ENCODE measurements at places on chromosomes 4 and X.

DNA sequence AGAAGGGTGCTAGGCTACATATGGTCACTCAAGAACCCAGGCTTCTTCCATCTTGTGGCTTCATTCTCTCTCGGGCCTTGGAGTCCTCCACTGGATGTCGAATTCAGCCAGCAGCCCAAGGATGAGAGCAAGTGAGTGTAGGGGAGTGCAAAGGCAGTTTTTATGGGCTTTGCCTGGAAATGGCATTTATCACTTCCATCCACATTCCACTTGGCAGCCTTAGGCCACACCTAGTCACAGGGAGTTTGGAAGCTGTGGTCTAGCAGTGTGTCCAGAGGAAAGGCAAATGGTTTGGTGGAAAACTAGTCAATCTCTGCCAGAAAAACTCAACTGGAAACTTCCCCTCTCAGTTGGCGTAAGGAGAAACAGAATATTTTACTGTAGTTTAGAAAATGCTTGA lies 59.0 kb downstream of the NHS start:
- no peak for DNase-seq

DNA sequence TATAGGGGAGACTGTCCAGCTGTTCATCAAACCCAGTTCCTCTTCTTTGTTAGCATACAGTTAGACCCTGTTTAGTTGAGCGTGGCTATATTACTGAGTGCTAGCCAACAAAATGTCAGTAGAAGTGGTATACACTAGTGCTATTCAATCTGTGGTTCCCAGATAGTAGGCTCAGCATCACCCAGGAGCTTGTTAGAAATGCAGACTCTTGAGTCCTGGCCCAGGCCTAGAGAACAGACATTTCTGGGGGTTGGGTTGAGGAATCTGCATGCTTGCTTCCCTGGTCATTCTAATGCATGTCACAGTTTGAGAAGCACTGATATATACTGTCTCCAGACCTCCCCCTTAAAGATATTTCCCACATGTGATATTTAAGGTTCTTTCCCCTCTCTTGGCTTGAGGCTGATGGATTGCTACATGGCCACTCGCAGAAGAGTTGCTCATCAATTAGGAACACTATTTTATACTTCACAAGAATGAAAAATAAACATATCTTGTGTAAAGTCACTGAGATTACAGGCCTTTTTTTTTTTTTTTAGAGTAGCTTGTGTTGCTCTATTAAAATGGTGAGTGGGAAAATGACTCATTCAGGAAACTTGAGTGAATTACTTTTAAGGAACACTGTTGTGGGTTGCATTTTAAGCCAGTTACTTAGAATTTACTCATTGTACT lies 289.0 kb downstream of the STIM2 start:
- DNase-seq: no peak

- no peak for DNase-seq
These were observed 1.8 kb downstream of the FNIP2 start for GRCh38 chr4:158770671-158771070.

- DNase-seq: no peak
These were observed 24.8 kb downstream of the RTL9 start for GRCh38 chrX:110383414-110383813.

DNA sequence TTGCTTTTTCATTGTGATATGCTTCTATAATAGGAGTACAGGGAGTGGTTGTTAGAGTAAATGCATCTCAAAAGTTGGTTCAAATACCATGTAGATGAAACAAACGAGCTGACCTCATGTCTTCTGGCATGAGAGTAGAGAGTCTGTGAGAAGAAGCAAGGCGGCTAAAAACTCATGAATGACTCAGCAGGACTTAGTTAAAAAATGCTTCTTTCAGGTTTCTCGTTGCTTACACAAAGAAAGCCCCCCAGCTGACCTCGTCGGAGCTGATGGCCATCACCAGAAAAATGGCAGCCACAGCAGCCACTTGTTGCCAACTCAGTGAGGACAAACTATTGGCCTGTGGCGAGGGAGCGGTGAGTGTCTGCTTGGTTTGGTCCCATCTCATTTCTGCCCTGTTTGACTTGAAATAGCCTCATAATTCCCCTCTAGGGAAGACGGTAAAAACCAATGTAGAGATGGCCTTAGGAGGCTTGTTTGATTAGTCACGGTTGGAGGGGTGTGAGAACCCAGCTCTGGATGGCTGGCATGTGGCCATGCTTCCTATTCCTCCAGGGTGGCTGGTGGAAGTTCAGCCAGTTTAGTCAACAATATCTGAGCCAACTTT lies 14.5 kb downstream of the AFP start:
- DNase-seq: no peak

DNA sequence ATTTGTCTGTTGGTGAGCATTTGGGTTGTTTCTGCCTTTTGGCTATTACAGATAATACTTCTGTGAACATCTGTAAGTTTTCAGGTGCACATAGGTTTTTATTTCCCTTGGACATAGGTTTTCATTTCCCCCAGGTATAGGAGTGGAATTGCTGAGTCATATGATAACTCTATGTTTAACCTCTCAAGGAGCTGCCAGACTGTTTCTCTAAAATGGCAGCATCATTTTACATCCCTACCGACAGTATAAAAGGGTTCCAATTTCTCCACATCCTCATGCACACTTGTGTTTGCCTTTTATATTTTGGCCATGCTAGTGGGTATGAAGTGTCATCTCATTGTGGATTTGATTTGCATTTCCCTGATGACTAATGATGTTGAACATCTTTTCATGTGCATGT lies 53.5 kb downstream of the TMEM164 start:
- DNase-seq: no peak

DNA sequence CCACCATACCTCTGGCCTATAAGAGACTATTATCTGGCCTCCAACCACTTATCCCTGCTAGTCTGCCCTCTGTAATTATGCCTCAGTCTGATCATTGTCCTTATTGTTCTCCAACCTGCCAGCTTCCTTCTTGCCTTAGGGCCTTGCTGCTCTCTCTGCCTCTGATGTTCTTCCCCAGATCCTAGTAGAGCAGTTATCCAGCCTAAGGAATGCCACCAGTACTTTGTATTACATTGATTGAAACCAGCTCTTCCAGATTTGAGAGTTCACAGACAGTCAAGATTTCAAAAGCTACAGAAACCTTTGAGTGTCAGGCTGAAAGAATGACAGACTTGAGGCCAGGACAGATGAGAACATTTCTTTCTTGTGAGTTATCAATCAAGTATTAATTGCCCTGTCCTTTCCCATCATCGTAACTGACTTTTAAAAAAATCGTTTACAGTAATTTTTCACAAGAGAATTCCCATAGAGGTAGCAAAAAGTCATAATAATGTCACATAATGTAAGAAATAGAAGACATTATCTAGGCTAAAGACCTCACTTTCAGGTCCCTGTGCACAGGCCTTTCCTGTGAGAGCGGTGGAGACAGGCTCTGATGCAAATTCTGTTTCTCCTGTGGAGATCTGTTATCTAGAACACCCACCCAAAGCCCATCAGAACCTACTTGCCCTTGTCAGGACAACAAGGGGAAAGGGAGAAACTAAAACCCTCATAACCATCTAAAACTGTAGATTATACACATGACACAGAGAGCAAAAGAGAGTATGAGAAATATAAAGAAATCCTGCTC lies 64.1 kb upstream of the GUCY1A1 start:
- no peak for DNase-seq

DNA sequence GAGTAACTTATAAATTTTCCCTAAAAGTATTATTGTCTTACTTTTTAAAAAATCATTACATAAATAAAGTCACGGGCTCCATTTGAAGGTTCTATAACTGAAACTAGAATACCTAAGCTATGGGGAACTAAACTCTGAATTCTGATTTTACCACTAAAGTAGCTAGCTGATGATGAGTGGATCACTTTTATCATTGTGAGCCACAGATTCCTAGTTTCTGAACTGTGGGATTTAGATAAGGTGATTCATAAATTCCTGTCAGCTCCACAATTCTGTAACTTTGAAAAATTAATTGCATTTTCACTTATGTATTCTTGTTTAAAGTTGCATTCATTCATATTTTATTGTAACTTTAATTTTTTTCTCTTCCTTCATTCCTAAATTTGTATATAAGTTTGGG lies 540.9 kb downstream of the GBA3 start:
- DNase-seq: no peak

DNA sequence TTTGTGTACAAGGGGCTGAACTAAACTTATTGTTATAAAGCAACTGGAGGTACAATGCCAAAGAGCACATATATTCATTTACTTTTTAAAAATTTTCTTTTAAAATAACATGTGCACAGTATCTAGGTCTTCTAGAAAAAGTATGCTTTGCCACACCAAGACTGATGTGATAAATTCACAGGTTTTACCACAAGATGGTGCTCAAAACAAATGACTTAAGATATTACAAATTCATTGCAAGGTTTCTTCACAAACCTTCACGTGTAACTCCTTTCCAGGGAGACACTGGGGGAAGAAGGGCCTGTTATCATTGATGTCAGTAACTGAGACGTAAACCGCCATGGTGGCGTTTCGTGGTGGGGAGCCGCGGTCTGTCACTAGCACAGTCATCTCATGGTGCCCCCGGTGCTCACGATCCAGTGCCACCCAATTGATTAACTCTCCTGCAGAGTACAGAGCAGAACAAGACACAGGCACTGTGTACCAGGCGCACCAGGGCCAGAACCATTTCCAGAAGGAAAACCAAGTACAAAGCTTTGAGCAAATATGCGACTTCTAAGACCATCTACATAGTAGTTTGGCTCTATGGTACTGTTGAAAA lies 162.2 kb downstream of the DCHS2 start:
- DNase-seq: no peak

GRCh38 chrX:134718105-134718965 lies 60.1 kb upstream of the PLAC1 start:
- DNase-seq: no peak

GRCh38 chrX:103831342-103831802 lies 685 bp downstream of the RAB9B start:
- DNase-seq: no peak

GRCh38 chr4:114734594-114734993 lies 136.0 kb downstream of the UGT8 start:
- DNase-seq: no peak

- no peak for DNase-seq
These were observed 217.5 kb upstream of the ADAMTS3 start for GRCh38 chr4:72786401-72786990.

DNA sequence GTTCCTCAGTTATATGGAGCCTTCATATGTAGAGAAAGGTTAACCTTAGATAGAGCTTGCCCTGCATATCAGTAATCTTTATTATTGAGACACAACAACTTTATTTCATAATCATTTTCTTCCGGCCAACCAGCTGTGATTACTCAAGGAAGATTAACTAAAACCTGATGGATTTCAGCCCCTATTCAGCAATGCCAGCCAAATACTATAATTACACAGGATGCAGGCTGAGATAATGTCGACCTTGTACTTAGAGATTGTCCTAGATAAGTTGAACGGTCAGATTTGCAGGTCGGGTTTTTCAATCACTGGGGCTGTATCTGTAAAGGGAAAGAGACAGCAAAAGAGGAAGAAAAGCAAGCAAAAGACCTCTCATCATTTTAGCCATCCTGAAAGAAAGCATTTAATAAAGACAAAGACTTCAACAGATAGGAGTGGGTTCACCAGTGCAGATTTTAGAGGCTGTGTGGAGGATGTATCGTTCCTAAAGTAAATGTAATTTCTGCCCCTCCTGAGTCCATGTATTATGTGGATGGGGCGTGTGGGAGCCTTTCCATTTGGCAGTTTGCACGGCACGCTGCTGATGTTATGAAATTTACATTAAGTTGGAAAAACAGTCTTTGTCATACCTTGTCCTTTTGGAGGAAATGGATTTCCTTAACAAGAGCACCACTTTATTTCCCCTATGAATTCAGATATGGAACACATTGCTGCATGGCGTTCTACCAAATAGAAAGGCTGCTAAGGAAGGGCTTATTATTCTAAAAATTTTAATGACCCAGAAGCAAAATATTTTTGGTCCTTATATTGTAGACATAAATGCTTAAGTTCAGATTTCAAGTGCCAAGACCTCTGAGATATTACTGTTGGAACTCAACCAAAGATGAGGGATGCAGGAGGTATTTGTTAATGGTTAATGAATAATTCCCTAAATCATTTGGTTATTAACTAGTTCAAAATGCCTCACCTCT lies 496.7 kb downstream of the SPRY1 start:
- no peak for DNase-seq

- no peak for DNase-seq
These were observed 309.9 kb downstream of the DHX15 start for GRCh38 chr4:24274381-24274941.

DNA sequence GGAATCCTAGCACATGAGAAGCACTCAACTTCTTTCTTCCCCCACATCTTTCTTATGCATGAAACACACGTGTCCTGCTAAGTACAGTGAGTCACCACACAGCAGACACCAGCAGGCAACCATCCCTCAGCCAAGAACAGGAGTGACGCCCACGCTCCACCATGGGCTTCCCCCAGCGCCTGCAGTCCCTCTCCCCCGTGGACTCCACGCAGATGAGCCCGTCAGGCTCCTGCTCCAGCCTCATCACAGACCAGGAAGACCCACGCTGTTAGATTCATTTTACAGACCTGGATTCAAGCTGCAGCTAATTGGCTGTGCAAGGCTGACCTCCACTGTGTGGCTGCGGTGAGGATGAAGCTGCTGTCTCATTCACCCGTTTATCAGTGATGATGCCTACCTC lies 16.7 kb downstream of the HMX1 start:
- DNase-seq: no peak
